DMS79 (cell line): ENCODE measurements at places on chromosomes 16 and 17.

DNA sequence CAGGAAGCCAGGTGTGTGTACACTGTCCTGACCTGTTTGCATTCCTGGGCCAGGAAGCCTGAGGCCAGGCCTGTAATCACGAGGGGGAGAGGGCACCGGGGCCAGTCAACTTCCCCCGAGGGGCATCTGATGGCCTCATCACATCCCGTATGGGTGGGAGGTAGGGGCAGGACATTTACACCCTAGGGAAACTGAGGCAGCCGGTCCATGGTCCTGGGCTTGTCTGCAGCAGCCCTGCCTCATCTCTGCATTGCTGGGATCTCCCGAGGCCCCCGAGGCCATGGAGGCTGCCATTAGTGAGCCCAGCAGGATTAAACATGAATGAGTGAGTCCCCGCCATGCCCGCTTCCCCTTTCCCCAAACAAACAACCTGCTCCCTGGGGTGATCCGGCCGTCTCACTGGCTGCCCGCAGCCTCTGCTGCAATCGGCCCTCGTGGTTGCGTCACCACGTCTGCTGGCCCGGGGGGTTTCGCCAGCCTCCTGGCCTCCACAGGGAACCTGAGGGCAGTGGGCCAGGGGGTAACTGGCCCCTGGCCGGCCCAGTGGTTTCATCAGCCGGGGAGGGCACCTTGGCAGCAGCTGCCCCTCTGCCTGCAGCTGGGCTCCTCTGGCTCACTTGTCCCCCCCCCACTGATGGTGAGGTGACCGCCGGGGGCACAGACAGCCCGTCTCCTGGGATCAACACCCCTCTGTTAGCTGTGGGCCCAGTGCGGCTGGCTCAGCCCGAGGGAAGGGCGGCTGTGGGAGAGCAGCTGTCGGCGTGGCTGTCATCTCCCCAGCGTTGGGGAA is 88.3 kb upstream of the GSE1 start:
- DNase-seq = no peak

- DNase-seq = no peak
Observed at GRCh38 chr16:11914210-11915113, 1.3 kb downstream of the GSPT1 start.

GRCh38 chr16:27321013-27321915 is 7.5 kb downstream of the IL4R start:
- no peak for DNase-seq

DNA sequence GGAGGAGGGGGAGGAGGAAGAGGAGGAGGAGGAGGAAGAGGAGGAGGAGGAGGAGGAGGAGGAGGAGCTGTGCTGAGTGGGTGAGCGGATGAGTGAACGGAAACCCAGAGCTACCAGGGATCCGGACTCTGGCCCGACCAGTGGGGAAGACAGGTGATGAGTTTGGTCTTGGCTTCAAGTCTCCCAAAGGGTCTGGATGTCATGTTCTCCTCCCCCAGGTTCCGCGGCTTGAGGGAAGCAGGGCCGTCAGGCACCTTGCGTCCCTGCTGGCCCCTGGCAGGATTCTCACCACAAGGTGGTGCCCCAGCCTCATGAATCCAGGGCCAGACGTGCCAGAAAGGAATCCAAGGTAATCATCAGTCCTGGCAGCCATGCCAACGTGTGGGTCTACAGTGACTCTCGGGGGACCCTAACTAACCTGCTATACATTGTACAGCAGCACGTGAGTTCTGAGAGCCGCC is 13.5 kb upstream of the ABAT start:
- DNase-seq = peak; percentile 66

- DNase-seq = no peak
Observed at GRCh38 chr17:42428141-42428944, 5.3 kb upstream of the CAVIN1 start.

DNA sequence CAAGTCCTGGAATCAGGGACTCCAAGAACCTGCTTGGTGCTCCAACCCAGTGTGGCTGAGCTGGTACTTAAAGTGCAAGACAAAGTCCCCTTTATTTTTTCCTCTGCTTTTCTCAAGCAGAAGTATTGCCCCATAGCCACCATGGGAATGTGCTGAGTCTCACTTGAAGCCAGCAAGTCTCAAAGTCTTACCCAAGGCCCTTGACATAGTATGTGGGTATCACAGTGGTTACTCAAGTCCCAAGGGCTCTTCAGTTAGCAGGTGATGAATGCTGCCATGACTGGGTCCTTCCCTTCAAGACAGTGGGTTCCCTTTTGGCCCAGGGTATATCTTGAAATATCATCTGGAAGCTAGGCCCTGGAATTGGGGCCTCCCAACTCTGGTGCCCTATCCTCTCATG is 30.5 kb upstream of the GINS3 start:
- no peak for DNase-seq
